Right ventricle myocardium inferior (tissue), 1 donor: ENCODE measurements at places on chromosomes 4 and X. TPM values are rescaled to one million over a fixed set of nuclear protein-coding genes. Genes with fewer than 3 reads are reported as not detected.

DNA sequence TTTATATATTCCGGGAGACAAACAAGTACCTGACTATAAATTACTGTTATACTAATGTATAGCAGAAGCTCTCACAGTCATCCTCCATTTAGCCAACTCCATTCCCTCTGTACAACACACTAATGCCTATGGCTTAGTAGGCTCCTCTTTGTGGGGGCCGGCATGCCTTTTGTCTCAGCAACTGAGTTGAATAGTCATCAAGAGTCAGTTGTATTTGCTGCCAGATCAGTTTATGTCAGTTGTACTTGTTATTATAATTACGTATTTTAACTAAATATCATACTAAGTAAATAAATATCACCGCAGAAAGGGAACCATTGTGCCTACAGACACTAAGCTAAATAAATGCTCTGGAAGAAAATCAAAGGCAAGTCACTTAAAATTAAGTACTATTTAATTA is 9.9 kb downstream of the PRMT9 start:
- DNase-seq: no peak

DNA sequence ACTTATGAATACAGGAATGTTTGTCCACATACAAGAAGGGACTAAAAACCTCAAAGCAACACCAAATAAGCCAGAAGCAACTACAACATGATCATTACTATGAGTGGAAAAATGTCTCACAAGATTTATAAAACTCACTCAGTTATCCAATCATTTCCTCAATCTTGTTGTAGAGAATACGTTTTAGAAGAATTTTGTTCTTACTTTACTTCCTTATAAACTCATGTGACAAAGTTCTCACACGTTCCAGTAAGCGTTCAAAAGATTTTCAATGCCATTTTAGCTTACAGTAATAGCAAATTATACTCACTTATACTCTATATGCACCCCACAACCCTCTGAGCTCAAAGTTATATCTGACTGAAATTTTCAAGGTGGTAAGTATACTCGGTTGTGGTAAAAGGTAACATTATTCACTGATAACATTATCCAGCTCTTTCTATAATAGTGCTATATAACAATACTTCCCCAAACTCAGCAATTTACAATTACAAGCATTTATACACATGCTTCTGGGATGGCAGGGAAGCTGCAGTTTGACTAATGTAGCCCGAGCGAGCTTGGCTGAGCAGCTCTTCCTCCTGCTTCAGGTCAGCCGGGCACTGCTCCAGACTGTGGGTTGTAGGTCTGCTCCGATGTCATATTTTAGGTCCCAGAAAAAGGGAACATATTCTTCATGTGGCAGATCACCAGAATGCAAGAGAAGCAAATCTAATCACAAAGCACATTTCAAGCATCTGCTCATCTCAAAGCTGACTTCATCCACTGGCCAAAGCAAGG is 226.3 kb downstream of the RCHY1 start:
- no peak for DNase-seq

DNA sequence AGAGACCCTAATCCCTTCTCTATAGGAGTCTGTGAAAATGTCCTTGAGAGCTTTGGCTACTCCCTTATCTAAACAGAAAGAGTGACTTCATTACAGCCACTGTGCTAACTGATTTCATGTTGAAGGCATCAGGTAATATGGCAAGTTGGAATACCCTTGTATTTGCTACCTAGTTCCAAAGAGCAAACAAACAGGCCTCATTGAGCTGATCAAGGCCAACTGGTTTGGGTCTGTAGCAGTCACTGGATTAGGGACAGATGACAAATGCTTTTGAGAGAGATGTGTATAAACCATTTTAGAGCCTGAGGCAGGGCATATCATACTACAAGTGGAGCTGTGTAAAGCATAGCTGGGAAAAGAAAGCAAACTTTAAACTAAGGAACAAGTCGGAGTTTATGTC is 22.9 kb upstream of the PDLIM5 start:
- no peak for DNase-seq

- no peak for DNase-seq
Observed at GRCh38 chr4:5784960-5785611, 74.1 kb downstream of the EVC start.

DNA sequence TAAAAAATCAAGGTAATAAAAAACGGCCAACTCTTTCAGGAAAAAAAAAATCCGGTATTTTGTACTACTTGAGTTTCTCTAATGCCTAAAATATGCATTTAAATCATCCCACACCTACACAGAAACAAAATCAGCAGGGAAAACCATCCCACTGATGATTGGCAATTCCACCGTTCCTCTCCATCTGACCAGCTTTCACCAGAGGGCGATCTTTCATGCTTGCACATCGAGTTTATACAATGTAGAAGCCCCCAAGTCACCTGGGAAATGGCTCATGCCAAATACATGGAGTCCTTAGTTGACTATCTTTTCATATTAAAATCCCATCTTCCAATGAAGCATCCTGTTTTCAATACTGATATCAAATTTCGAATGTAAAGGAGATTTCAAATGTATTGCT is 69.2 kb downstream of the PTCHD1 start:
- DNase-seq: no peak

DNA sequence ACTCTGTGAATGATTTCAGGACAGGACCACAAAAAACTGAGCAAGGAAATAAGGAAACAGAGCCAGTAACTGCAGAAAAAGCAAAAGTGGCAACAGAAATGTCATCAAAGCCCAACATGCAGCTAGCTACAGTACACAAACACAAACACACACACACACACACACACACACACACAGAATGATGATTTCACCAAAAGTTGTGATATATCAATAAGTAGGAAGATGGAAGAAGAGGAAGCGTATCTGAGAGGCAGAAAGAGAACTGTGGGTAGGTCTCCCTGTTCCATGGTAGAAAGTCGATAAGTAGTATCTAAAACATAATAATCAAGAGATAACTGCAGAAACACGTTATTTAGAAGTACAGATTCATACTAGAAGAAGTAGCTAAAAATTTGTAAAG is 148.3 kb downstream of the MGST2 start:
- no peak for DNase-seq

- no peak for DNase-seq
Observed at GRCh38 chr4:128670513-128670912, 139.0 kb upstream of the JADE1 start.

DNA sequence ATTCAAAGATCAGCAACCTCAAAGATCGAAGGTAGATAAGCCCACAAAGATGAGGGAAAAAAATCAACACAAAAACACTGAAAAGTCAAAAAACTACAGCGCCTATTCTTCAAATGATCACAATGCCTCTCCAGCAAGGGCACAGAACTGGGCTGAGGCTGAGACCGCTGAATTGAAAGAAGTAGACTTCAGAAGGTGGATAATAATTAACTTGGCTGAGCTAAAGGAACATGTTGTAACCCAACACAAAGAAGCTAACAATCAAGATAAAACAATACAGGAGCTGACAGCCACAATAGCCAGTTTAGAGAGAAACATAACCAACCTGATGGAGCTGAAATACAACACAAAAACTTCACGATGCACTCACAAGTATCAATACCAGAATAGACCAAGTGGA is 231.1 kb downstream of the STPG2 start:
- no peak for DNase-seq

GRCh38 chrX:150362599-150363481 is at the start of gene MAMLD1:
MAMLD1 (plus strand) TSS chrX:150363317; CDS start chrX:150445517, 82,200 bp downstream.
- DNase-seq: peak; percentile 89

- DNase-seq: peak; percentile 75
Observed at GRCh38 chr4:51831133-51831532, 11.8 kb upstream of the DCUN1D4 start.

DNA sequence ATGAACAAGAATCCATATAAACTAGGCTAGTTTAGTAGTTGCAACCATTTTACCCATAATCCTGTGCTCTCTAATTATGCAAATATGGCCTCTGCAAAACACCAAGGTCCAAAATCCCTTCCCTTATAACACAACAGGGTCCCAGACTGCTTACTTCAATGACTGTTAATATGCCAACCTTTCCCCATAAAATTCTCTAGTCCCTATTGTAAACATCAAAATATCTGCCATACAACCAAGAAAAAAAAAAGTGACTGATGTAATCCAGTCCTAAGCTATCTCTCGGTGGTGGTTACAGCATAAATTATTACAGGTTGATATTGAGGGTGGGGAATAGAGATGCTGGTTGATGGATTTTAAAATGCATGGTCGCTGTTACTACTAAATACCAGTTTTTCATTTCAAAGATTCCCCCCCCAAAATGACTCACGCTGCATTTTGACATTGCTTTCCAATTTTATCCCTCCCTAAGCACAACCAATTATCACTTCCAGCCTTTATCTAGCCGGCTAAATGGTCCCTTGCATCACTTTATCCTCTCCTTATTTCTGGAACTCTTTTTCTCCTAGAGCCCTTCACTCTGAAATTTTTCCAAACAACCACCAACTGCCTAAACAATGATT is 44.8 kb downstream of the TSPAN5 start:
- DNase-seq: no peak

- no peak for DNase-seq
Observed at GRCh38 chr4:168434993-168435392, 45.3 kb downstream of the DDX60L start.

GRCh38 chrX:18422886-18423285 is 2.5 kb upstream of the CDKL5 start:
- DNase-seq: no peak

The ARX gene
- total RNA-seq: not detected

The PABPC1L2B gene
- not detected for total RNA-seq

The FAM9C gene
- 0.38 TPM for total RNA-seq
